ENCODE measurements at places on chromosomes 12 and 14.

DNA sequence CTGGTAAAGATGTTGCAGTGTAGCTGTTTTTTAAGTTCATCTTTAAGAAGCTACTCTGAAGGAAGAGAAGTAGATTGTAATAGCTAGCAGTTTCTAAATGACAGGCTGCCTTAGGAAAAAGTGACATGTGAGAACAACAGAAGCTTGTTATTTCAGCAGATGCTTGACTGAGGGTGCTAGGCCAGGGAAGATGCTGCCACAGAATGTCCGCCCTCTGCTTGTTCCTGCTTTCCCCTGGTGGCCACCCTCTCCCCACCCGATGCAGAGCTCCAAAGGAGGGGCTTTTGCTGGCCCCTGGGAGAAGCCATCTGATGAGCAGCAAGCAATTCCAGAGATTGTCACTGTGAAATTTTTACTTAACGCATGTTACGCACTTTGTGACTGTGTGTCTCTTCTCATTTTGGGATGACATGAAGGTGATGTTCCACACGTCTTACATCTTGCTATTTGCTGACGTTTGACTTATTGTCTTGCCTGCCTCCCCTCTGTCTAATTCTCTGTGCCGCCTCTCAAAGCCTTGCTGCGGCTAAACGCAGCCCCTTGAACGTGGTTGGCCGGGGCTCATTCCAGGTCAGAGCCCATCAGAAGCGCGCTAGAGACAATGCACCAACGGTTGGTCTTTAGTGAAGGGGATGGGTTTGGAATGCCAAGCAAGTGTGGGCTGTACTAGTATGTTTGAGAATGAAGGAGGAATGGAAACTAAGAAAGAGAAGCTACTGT, 44.8 kb downstream of the WDR20 start:
- peak; percentile 96 for DNase-seq

- no peak for DNase-seq
Observed at GRCh38 chr14:58665773-58666500, 28.2 kb downstream of the DACT1 start.

DNA sequence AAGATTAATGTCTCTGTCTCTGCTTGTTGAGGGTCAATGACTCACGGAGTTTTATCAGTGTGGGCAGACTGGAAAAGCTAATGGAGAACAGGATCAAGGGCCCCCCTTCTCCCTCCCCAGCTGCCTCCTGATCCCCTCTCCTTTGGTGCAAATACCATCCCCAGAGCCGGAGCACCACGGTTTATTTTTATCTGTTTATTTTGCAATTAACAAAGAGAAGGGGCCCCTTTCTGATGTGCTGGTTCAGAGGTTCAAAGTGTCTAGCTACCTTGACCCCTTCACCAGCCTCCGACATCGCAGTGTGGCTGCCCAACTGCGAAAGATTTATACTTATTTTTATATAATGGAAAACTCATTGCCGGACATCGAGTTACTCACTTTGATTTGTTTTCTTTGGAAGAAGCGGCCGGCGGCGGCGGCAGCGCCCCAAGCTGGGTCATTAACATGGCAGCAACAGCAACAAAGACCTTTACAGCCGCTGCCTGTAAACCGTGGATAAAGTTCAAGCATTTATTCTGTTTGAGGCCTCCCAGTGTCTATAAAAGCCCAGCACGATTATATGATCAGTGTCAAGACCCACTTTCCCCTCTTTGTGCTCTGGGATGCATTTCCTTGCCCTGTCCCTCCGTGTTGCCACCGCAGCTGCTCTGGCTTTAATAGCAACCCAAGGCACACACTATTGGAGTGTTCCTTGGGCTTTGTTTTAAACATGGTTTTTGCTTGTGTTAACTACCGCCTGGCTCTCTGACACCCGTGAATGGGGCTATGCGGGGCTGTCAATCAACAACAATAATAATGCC, 47.4 kb upstream of the PARP11 start:
- peak; percentile 70 for DNase-seq

- peak; percentile 62 for DNase-seq
Observed at GRCh38 chr12:32400114-32400672, 835 bp downstream of the FGD4 start.

DNA sequence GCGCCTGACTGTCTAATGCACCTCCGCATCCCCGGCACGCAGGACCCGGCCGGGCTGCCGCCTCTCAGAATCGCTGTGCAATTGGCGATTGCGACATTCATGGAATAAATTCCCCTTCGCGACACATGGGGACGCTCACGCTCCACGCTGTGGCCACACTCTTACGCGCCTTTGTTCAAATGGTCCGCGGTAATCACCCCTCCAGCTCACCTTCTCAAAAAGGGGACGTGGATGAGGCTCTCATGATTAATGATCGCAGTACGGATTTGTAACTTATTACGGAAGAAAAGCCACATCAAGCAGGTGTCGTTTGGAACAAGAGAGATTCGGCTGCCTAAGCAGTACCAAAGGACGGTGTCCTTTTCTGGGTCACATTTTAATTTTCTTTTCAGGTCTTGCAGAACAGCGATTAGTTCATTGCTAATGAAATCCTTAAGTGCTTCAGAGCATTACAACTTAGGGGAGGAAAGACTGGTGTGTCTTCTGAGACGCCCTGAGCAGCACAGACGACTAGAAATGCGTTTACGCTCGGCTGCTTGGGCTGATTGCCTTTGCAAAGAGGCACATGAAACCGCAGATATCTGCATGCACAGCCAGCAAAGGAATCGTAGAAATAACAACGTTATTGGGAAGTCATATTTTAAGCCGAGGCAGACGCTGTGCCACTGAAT, 37.3 kb upstream of the ADGRD1 start:
- peak; percentile 96 for DNase-seq

GRCh38 chr14:67409461-67409860, 2.5 kb downstream of the PLEK2 start:
- peak; percentile 11 for DNase-seq

- no peak for DNase-seq
Observed at GRCh38 chr12:6866920-6867412, 365 bp upstream of the TPI1 start.

DNA sequence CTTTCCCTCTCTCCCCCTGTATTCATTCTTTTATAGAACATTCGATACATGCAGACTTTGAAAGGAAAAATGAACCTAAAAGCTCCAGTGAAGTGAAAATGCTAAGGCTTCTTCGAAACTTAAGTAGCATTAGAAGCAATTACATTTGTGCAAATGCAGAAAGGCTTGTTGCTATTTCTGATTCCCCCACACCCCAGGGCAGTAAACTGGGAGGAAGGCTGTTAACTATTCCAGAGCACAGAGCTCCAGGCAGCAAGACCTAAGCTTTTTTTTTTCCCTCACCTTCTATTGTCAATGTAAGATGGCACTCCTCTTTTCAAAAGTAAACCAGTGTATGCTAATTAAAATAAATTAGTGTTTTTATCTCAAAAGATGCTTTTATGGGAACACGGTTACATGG, 448.9 kb upstream of the TBX3 start:
- no peak for DNase-seq

DNA sequence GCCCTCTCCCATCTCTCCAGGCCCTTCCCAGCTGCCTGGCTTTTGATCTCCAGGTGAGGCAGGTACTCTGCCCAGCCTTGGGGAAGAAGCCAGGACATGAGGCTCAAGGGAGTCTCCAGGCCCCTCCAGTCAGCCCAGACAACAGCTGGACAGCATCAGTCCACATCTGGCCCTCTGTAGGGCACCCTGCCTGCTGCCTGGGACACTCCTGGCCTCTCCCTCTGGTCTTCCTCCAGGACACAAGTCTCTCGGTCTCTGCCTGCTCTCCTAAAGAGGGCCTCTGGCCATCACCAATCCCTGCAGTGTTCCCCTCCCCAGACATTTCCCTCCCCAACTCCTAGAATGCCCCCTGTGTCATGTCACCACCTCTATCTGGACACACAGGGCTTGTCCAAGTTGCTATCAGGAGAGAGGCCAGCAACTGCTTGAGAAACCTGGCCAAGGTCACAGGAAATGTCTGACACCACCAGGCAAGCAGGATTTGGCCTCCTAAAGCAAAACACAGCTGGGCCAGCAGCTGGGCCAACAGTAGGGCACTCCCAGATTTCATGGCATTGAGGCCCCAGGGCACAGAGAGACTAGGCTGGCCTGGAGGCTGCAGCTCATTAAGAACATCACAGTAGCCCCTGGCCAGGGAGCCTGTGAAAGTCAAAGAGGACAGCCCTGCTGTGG, 29.0 kb downstream of the LTBP2 start:
- DNase-seq = no peak

GRCh38 chr14:46377305-46377704, 274.3 kb downstream of the RPL10L start:
- DNase-seq = no peak

GRCh38 chr14:101071493-101071906, 168.0 kb upstream of the RTL1 start:
- DNase-seq = no peak

DNA sequence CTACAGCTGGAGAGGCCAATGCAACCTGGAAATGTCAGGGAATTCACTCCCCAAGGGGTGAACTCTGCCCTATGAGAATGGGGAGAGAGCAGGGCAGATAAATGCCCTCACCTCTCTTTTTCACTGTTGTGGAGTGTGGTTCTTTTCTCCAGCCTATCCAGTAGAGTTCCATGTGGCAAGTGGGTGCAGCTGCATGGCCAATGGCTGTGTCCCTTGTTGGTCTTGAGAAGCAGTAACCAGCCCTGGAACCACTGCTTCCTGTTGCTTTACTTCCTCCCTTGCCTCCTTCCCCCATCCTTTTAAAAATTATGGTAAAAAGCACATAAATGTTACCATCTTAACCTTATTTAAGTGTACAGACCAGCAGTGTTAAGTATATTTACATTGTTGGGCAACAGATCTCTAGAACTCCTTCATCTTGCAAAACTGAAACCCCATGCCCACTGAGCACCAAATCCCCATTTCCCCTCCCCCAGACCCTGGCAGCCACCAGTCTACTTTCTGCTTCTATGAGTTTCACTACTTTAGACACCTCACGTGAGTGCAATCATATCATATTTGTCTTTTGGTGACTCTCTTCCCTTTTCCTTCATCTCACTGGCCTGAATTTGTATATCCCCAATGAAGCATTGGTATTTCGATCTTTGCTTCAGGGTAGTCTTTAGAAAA, 77.0 kb upstream of the GRIP1 start:
- no peak for DNase-seq

- peak; percentile 79 for DNase-seq
Observed at GRCh38 chr14:59465316-59466135, at the start of gene GPR135. TSS of gene GPR135 (minus strand) at chr14:59465380. CDS start at chr14:59465226, 154 bp downstream.

- DNase-seq = no peak
Observed at GRCh38 chr12:100461330-100461973, 12.2 kb upstream of the NR1H4 start.

DNA sequence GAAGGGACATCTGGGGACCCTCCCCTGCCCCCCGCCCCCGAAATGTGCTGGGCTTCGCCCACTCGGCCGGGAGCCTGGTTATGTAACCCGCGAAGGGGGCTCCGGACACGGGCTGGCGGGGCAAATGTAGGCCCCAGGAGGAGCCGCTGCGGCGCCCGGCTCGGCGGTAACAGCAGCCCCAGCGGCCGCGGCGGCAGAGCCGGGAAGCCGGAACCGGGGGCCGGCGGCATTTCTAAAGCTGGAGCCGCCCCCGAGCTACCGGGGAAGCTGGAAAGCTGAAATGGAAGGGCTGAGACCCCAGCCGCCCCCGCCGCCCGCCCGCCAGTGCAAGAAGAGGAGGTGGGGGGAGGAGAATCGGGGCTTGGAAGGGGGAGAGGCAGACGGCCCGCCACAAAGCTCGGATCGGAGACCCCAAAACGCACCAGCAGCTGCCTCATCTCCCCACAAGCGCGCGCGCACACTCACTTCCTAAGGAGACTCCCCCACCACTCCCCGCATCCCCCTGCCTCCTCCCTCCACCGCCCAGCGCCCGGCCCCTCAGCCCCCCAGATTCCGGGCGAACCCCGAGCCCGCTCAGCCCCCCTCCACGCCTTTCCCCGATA, 1.5 kb downstream of the KDM2B start:
- DNase-seq = peak; percentile 79

GRCh38 chr12:89928467-89928866, 219.8 kb upstream of the ATP2B1 start:
- no peak for DNase-seq

- peak; percentile 77 for DNase-seq
Observed at GRCh38 chr14:102320033-102320660, 601 bp downstream of the ZNF839 start.

- no peak for DNase-seq
Observed at GRCh38 chr14:94612174-94612573, at the start of gene SERPINA3. TSS of gene SERPINA3 (plus strand) at chr14:94612391. CDS start at chr14:94614442, 2,051 bp downstream.

GRCh38 chr12:53326460-53327185, 5.2 kb upstream of the AAAS start:
- DNase-seq = no peak

GRCh38 chr12:120861074-120861795, 42.9 kb downstream of the SPPL3 start:
- no peak for DNase-seq

GRCh38 chr12:28269851-28270250, 79.6 kb downstream of the CCDC91 start:
- DNase-seq = no peak

- DNase-seq = peak; percentile 88
Observed at GRCh38 chr12:49776413-49776812, 35.1 kb downstream of the TMBIM6 start.

GRCh38 chr12:115261691-115262398, 577.9 kb upstream of the TBX3 start:
- DNase-seq = peak; percentile 53

- DNase-seq = no peak
Observed at GRCh38 chr12:19761463-19761862, 322.2 kb downstream of the AEBP2 start.

- DNase-seq = peak; percentile 63
Observed at GRCh38 chr12:121925358-121925695, 6.9 kb downstream of the CFAP251 start.

- peak; percentile 40 for DNase-seq
Observed at GRCh38 chr14:56005191-56006053, 112.8 kb upstream of the PELI2 start.

GRCh38 chr12:78886719-78887407, 22.3 kb downstream of the SYT1 start:
- no peak for DNase-seq

GRCh38 chr12:53700567-53700966, 24.7 kb upstream of the ATP5MC2 start:
- DNase-seq = no peak

Data from eye (tissue), 1 donor.